ENCODE measurements at places on chromosomes 1 and 21. TPM values are rescaled to one million over a fixed set of nuclear protein-coding genes. Genes with fewer than 3 reads are reported as not detected.
A peak's percentile ranks its signal among the peaks of the same experiment; 100 is the strongest.

DNA sequence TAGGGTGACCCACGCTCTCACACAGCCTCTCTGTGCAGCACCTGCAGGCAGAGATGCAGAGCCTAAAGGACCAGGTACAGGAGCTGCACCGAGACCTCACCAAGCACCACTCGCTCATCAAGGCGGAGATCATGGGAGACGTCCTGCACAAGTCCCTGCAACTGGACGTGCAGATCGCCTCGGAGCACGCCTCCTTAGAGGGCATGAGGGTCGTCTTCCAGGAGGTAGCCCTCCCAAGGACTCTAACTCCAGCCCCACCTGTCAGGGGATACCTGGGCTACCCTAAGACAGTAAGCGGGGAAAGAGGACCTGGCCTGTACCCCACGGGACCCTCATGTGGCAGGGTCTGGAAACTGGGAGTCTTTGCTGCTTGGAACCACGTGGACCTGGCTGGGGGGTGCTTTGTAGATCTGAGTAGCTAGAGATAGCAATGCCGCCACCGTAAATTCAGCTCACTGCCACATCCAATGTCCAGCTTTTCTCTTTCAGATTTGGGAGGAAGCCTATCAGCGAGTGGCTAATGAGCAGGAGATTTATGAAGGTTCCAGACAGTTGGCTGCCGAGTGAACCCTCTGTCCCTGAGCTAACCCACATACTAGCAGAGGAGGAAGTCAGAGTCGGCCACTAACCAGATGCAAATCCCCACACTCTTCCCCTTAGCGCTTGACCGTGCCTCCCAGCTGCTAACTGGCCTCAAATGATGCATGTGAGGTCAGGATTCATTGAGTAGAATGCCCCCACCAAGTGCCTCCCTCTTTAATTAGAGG, 6.5 kb downstream of the RNF207 start:
- no peak for DNase-seq

- no peak for DNase-seq
Measured at GRCh38 chr1:241114699-241115233, 242.2 kb downstream of the RGS7 start.

UBL4B gene
- polyA plus RNA-seq, result 4.9 TPM

- DNase-seq, result no peak
Measured at GRCh38 chr1:47179988-47180563, 9.8 kb downstream of the PDZK1IP1 start.

DNA sequence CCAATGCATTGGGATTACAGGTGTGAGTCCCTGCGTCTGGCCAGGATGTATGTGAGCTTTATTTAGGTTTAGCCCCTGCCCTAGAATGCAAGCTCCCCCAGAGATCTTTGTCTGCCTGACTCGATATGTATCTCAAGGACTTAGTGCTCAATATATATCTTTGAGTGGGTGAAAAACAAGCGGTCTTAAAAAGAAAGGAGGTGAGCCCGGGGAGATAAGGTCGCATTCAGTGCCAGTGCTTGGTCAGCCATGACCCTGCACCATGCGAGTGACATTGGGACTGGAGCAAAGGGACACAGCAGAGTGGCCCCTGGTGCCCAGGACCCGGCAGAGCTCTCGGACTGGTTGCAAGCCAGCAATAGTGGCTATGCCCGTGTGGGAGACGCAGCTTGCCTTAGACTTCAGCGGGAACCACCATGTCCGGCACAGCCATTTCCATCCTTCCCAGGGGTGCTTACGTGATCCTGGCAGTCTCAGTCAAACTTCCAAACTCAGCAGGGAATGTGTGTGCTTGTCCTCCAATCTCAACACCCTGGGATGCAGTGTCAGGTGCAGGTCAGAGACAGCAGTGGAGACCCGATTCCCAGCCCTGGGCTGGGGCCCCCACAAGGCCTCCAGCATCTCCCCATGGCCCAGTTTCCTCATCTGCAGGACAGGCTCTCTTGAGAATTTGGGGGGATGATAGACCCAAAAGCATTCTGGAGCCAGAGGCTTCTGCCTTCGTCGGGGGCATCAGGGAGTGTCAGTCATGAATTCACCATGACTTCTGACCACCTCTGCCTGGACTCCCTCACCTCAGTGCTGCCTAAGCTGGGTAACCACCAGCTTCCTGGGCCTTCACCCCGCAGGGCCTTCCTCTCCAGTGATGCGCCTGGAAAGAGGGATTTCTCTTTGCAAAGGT, 1.8 kb downstream of the MX2 start:
- DNase-seq, result no peak

MATN1 gene
- 0.14 TPM for polyA plus RNA-seq

DNA sequence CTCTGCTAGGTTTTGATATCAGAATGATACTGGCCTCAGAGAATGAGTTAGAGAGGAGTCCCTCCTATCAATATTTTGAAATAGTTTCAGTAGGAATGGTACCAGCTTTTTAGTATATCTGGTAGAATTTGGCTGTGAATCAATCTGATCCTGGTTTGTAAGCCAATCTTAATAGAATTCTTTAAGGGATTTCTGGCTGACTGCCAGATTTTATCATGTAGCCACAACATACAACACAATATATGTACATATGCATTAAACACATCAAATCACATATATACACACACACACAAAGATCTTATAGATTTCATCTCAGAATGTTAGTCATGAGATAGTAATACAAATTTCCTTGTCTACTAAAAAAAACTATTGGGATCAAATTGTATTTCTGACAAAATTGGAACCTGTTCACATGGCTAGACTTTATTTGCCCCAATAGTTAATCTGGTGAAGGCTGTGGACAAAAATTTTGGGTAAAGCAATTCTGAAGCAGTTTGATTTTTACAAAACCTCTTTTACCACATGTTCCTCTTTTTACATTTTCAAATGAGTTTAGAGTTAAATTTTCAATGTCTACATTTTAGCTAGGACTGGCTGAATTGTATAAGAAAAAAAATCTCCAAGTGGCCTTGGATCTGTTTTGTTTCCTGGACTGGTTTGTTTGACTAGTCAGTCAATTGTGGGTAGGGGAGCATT, 151.7 kb downstream of the FASLG start:
- no peak for DNase-seq

DNA sequence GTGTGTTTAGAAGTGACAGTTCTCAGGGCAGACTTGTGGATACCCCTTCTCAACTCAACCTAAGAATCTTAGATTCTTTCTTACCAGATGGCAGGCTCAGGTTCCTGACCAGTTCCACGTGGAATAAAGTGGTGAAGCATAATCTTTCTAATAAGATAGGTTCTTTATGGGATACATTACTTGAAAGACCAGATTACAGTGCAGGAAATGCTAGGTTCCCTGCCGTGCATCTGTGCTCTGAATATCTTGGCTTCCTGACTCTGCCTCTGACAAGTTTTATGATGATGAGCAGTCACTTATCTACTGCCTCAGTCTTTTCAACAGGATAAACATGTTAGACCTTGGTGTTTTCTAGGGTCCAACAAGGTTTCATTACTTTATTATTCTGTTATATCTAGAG, 207.9 kb upstream of the CACYBP start:
- DNase-seq, result no peak

GRCh38 chr1:116769561-116769977, 15.3 kb downstream of the CD2 start:
- DNase-seq, result no peak

TOMM20 gene
- polyA plus RNA-seq, result 94.4 TPM

KRTAP19-3 gene
- polyA plus RNA-seq, result not detected

DNA sequence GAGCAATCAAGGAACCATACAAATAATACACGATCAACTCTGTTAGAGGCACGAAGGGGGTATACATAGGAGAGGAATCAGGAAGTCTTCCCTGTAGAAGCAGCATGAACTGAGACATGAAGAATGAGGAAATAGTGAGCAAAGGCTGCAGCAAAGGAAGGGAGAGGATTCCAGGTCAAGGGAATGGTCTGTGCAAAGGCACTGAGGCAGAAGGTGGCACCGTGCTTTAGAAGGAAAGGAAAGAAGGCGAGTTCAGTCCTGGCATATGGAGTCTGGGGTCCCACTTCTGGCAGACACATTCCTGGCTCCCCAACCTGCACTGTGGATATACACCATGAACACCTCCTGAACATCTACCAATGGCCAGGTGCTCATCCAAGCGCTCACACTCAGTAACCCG, 56.1 kb downstream of the GLIS1 start:
- no peak for DNase-seq

KPRP gene
- polyA plus RNA-seq, result not detected

RXFP4 gene
- polyA plus RNA-seq, result not detected

- DNase-seq, result no peak
Measured at GRCh38 chr1:199809311-199809710, 218.2 kb upstream of the NR5A2 start.

RGS13 gene
- polyA plus RNA-seq, result not detected

CLCA1 gene
- not detected for polyA plus RNA-seq

- peak; percentile 34 for DNase-seq
Measured at GRCh38 chr1:43883321-43883720, 50.3 kb upstream of the ARTN start.

PLXNA2 gene
- polyA plus RNA-seq, result 5.7 TPM

OR2M3 gene
- not detected for polyA plus RNA-seq

Data from brain (organoid and tissue), 16 donors.